M059J (cell line): ENCODE measurements at places on chromosomes 13 and 19.
A peak's percentile ranks its signal among the peaks of the same experiment; 100 is the strongest.

GRCh38 chr13:89925107-89925506 lies 1422.4 kb upstream of the MIR17HG start:
- peak; percentile 1 for DNase-seq

- no peak for DNase-seq
These were observed 699 bp downstream of the PTOV1 start for GRCh38 chr19:49851456-49852259.

DNA sequence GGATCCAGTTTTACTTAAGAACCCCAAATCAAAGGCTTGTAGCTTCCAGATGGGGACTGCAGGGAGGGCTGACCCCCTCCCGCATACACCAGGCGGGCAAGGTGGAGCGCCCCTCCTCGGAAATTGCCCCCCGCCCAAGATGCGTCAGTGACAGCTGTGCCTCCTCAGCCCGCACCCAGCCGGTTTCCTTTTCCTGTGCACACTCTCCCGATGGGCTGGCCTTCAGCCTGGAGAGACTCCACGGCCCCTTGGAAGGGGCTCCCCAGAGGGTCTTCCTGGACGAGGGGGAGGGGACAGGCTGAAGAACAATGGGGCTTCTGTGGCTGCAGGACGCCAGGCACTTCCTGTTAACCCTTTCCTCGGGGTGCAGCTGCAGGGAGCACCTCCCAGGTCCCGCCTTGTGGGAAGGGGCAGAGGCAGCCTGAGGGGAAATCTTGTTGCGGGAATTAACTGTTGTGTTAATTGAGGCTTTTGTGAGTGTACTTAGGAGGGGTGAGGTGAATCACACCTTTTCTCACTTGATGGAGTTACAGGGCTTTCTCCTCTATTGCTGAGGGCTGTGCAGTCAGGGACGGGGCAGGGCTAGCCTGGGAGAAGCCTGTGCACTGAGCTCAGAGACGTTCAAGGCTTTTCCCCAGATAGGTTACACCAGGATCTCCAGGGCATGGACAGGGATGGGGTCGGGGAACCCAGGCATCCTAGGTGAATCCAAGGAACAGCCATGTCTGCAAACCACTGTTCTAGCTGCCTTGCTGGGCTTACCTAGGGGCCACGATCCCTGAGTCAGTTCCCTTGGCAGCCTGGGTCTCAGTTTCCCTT lies 14.3 kb downstream of the IER2 start:
- peak; percentile 89 for DNase-seq

DNA sequence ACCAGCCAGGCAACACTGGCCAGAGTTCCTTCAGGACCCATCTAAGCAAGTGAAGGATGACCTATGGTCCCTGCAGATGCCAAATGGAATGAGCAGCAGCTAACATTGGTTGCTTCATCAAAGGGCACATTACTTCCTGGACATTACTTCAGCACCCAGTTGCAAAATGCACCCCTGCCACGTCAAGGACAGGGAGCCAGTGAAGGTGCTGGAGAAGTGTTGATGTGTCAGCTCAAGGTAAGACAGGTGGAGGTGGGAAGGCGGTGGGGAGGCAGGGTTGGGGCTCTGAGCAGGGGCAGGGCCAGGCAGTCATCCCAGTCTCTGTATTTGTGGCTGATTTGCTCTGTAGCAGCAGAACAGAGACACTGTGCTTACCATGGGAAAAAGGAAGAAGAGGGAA lies 14.6 kb downstream of the CSNK1A1L start:
- no peak for DNase-seq

DNA sequence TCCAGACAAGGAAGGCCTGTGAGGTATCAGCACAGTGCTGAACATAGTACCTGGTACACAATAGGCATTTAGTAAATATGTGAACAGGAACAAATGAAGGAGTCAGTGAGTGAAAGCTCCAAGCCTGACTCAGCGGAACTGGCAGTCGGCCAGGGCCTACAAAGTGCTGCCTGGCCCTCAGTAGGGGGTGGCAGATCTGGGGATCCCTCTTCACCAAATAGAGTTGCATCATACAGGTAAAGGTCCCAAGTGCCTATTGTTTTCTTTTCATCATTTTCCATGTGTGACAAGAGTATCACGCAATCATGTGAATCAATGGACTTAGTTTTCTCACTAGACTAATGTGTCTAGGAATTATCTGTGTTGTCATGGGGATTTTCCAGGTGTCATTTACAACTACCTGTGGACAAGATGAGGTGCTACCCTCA lies 9.2 kb downstream of the CYP2B6 start:
- peak; percentile 29 for DNase-seq

DNA sequence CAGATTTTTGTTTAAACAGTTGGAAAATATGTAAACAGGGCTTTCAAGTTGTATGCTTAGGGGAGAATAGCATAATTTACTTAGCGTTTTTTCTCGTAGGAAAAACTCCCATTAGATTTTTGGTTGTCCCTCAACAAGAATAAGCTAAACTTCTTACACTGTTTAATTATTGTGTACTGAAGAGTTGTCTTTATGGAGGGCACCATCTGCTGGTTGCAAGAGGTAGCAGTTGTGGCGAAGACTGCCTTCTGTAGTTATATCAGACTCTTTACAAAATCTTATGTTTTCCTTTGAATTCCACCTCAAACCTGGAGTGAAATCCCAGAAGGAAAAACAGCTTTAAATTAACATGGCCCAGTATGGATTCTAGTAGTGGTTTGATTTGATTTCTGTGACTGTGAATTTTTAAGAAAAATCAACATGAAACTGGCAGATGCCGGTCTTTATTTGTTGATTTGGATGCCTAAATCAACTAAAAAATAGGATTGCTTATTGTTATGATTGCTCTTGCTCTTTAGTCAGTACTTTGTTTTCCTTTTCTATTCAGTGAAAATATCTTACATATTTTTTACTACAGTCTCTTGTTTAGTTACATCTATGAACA lies 53.4 kb downstream of the PDS5B start:
- DNase-seq: peak; percentile 57

DNA sequence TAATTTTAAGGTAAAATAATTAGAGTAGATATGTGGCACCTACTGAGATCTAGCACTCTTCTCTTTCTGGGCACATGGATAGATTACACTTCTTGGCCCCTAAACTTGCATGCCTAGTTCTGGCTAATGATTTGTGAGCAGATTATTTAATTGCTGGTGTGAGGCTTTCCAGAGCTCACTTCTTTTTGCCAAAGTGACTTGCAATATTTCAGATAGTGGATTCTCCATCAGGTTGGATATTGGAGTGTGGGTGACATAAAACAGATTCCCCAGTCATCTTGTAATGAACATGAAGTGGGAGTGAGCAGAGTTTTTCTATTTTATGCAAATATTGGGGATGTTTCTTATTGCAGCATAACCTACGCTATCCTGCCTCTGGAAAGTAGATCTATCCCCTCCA lies 247.9 kb downstream of the KLF5 start:
- DNase-seq: no peak

GRCh38 chr13:75607447-75607846 lies 28.7 kb upstream of the LMO7 start:
- no peak for DNase-seq

GRCh38 chr13:50452756-50453155 lies 390.7 kb downstream of the DLEU7 start:
- DNase-seq: no peak
